ENCODE measurements at places on chromosomes 16 and 17.

- no peak for DNase-seq
These were observed 33.8 kb downstream of the FOXK2 start for GRCh38 chr17:82553210-82553930.

- DNase-seq = peak; percentile 46
These were observed 977 bp upstream of the ZNF778 start for GRCh38 chr16:89216315-89217137.

DNA sequence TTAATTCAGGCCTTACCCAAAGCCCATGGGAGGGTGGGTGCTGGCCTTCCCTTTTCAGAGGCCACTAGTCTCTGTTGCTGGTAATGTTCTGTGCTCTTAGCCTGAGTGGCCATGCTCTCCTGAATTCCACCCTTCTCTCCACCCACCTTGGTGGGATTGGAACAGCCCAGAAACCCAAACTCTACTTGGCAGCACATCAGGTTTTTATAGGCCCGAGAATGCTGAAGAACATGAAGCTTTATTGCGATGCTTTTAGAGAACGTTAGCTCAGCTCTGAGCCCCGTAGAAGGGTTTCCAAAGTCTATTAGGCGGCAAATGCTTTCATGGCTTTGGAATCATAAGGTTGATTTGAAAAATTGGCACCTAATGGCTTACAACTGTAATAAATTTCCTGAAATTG, 209.3 kb downstream of the MSI2 start:
- DNase-seq = no peak

GRCh38 chr17:343211-343610, 9.4 kb downstream of the RPH3AL start:
- DNase-seq = no peak

DNA sequence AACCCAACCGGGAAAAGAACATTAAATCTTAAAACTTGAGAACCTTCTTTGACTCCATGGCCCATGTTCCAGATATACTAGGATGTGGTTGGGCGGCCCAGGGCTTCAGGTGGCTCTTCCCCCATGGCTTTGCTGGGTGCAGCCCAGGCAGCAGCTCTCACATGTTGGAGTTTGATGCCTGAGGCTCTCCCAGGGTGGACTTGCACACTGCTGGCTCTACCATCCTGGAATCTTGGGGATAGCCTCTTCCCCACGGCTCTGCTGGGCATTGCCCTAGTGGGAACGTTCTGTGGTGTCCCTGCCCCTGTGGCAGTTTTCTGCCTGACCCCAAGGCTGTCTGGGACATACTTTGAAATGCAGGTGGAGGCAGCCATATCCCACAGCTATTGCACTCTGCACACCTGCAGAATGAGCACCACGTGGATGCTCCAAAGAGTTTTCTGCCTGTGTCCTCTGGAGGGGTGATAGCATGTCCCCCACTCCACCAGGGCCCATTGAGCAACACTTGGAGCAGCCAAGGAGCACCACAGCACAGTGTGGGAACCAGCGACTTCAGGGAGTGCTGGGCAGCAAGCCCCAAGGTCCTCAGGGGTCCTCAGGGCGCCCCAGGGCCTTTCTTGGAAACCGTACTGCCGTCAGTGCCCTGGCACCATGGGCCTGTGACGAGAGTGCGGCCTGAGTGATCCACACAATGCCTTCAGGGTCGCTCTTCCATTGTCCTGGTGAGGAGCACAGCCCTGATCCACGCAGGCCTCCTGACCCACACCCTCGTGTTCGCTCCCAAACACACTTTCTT, 70.8 kb downstream of the GOSR1 start:
- DNase-seq = no peak

DNA sequence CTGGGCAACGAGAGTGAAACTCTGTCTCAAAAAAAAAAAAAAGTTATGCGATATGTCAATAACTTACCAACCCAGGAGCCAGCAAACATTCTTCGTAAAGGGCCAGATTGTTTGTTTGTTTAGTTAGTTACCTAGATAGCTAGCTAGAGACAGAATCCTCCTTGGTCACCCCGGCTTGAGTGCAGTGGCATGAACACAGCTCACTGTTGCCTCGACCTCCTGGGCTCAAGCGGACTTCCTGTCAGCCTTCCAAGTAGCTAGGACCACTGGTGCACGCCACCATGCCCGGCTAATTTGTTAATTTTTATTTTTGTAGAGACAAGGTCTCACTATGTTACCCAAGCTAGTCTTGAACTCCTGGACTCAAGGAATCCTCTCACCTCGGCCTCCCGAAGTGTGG, 113.0 kb downstream of the LITAF start:
- no peak for DNase-seq

DNA sequence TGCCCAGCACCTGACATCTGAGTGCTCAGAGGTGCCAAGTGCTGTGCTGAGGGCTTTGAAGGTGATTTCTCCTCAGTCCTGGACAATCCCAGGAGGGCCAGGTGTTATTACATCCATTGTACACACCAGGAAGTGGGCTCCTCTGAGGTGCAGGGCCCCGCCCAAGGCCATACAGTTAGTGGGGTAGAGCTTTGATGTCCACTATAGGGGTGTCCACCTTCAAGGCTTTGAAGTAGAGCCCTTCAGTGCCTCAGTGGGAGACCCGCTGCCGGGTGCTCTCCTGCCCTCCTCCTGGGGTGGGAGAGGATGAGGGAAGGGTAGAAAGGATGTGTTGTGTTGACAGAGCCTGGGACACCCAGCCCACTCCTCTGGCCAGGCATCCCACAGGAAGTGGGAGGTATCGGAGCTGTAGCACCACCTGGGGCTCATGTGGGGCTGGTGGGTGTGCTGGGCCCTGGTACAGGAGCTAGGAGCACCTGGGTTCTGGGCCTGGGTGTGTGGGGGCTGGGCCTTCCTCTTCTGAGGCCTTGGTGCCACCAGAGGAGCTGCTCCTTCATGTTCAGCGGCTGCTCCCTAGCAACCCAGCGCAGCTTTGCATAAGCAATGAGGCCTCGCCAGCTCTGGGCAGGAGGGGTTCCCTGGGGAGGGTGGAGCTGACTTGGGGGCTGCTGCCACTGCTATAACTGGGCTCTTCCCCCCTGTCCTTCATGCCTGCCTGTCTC, 7.4 kb downstream of the LASP1 start:
- peak; percentile 83 for DNase-seq

DNA sequence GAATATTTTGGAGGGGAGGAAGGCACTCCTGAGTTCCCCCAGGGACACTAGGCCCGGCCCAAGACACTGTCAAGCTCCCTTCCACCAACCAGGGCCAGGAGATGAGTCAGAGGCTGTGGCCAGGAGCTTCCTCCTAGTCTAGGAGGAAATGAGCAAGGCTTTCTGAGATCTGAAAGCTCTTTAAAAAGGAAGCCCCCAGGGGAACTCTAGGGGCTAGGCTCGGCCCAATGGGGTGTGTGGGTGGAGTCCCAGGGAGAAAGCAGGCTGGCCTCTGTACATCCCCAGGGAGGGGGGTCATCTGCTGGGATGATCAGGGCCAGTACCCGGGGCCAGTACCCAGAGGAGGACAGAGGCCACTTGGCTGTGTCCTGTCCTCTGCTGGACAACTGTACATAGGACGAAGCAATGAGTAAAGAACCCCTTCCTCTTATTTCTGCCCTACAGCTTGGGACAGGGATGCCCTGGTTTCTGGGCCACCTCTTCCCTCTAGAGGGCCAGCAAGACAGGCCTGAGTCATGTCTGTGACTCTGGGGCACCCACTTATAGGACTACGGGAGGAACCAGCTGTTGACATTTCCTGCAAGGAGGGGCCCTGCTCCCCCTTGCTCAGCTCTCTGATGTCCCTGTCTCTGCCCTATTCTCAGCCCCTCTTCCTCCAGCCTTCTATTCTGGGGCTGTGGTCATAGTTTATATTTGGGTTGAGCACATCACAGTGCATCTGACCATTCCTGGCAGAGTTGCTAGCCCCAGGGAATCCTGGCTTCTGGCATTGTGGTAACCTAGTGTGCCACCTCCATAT, 2.7 kb downstream of the FHOD1 start:
- DNase-seq = no peak

- no peak for DNase-seq
These were observed 501.4 kb upstream of the WSB1 start for GRCh38 chr17:26792486-26792885.

- no peak for DNase-seq
These were observed 10.3 kb downstream of the EPN2 start for GRCh38 chr17:19247473-19247872.

DNA sequence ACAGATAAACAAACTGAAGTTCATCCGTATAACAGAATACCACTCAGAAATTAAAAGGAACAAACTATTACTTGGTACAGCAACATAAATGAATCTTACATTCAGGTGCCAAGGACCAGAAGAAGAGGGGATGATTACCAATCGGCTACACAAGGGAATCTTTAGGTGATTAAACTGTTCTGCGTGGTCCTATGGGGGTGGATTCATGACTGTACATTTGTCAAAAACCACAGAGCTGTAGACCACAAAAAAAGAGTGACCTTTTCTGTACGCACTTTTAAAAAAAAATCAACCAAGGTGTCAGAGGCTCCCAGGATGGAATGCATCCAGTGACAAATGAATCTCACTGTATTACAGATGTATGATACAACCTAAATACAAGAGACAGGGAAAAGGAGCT, 110.8 kb downstream of the CDYL2 start:
- no peak for DNase-seq

DNA sequence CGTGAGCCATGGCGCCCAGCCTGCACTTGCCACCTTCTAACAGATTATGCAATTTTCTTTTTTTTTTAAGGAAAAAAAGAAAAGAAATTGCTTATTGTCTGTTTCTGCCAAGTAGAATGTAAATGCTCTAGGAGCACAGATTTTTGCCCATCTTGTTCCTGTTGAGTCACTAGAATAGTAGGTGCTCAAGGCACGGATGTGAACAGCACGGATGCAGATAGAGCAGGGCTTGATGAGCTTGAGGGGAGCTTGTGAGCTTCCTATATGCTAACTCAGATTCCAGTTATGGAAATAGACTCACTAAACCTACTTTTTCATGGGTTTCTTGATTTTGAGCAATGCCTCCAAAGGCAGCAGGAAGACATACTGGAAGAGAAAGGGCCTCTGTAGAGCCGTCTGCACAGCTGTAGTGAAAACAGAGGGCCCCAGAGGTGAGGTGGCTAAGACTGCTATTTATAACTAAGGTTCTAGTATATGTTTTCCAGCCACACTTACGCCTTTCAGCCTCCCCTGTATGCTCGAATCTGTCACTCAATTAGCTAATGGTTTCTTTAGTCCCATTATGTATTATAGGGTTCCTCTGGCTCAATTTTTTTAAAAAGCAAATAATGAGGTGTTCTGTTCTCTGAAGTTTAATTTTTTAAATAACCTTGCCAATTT, 72.8 kb downstream of the WWP2 start:
- DNase-seq = no peak

DNA sequence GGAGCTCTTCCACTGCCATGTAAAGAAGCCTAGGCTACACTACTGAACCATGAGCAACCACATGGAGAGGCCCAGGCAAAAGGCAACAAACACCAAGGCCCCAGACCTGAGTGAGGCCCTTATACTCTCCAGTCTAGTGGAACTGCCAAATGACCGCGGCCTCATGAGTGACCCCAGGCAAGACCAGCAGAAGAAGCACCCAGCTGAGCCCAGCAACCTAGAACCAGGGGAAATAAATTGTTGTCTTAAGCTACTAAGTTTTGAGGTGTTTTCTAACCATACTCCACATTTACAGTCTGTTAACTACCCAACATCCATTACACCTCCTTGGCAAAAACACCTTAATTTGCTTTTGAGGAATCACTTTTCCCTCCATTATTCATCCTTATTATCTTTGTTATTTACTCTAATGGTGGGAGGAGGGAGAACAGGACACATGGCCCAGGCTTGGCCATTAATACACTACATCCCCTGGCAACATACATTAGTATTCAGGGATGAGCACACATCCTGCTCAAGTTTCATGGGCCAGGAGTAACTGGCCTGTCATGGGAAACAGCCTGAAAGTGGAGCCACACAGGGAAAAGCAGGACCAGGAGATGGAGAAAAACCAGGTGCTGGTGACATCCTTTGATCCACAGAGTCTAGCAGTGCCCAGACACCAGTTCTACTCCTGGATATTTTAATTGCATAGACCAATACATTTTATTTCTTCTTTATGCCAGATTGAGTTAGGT, 26.2 kb downstream of the SLC39A11 start:
- DNase-seq = no peak

DNA sequence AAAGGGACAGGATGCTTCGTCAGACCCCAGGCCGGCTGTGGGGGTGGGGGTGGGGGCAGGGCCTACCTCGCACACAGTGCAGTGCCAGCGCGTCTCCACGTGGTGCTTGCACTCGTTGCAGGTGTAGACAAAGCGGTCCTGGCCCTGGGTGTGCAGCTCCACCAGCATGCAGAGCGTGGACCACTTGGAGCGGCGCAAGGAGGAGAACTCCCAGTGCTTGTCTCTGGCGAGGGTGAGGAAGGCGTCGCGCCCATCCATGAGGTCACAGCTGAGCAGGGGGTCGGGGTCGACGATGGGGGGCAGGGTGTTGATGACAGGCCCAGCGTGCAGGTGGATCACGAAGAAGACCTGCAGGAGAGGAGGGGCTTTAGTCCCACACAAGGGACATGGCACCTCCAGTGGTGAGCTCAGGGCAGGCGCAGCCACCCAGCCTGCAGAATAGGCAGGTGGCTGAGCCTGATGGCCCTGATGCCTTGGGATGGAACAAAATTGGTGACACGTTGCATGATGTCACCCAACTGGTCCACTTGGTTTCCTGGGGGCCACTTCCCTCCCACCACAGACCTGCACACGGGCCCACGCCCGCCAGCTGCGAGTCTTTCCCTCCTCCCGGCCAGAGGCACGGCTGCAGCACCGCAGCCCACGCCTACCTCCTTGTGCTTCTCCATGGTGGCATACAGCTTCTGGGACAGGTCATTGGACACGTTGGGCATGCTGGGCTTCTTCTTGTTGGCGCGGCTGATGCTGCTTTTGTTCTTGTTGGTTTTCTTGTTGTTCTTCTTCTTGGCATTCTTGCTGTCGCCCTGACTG, 14.0 kb upstream of the TRAP1 start:
- DNase-seq = no peak

DNA sequence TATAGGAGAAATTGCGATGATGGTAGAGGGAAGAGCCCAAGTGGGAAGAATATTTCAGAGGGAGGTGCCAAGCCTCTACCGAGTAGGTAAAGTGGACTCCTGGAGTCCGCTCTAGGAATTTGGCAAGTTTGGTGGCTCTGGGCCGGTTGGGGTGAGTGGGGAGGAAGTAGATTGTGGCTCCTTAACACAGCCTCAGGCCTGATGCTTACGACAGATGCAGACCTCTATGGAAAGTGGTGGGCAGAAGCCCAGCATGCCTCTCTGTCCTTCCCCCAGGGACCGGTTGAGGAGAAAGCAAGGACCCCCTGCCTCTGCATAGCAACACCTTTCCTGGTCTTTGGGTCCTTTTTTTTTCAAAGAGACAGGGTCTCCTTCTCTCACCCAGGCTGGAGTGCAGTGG, 55.9 kb upstream of the SIAH1 start:
- DNase-seq = no peak

- no peak for DNase-seq
These were observed 18.8 kb downstream of the CLUH start for GRCh38 chr17:2692781-2693135.

- DNase-seq = peak; percentile 36
These were observed 9.1 kb downstream of the TUBG1 start for GRCh38 chr17:42618442-42619150.

GRCh38 chr17:17537311-17538099, 41.3 kb upstream of the RASD1 start:
- no peak for DNase-seq

- DNase-seq = no peak
These were observed 122.6 kb downstream of the AXIN2 start for GRCh38 chr17:65438708-65439294.
